ENCODE measurements at places on chromosomes 3 and 15.

DNA sequence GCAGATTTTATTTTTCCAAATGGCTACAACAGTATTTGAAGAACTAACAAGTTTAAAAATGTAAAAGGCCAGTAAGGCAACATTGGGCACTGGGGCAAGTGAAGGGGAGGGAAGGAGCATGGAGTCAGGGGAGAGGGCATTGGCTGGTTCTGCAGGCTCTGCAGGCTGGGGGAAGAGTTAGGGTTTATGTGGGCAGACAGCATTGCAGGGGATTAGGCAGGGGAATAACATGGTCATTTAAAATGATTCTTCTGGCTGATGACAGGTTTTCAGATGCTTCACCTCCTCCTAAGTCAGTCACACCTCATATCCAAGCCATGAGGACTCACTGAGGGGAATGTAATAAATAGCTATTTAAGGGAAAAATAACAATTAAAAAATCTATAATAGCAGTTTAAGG is 52.6 kb downstream of the BTD start:
- no peak for DNase-seq

DNA sequence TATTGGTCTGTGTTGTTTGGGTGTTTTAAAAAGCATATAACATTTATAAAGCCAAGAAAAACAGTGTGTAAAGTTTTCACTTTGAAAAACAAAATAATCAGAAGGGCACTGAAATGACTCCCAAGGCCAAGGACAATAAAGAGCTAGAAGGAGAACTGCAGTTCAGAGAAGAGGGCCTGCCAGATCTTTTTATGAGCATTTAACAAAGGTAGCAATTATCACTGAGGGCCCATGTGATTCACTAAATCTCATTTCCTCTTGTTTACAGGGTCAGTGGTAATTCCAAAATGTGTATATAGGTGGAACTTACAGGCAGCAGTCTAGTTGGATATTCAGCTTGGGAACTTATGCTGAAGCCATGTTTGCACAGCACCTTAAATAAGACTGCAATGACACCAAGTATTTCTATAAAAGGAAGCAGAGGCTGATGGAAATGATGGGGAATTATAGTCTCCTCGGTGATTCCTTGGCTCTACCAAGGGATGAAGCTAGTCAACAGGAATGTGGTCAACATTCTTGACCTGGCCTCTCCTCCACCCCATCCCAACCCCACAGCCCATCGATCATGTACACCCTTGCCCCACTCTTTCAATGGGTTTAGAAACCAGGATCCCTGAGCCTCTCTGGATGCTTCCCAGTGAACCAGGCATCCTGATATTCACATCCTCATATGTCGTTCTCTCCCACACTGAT is 54.4 kb upstream of the THUMPD3 start:
- no peak for DNase-seq

GRCh38 chr3:40381904-40382616 is 4.9 kb upstream of the ENTPD3 start:
- DNase-seq, result no peak

DNA sequence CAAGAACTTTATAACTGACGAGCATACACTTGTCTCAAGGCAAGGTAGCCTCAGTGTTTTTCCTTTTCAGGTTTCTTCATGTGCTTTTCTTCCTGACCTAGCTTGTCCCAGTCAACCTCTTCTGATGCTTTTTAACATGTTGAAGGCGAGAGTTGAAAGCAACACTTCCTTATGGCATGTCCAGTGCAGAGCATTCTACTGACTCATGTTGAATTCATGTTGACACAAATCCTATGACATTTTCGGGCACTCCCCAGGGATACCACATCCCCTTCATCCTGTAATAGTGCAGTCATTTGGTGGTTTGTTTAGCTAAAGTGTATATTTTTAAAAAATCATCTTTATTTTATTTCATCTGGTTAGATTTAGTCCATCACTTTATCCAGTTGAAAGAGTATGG is 75.9 kb upstream of the CBLB start:
- no peak for DNase-seq

- DNase-seq, result no peak
Observed at GRCh38 chr15:63436872-63437375, 55.3 kb upstream of the CA12 start.

DNA sequence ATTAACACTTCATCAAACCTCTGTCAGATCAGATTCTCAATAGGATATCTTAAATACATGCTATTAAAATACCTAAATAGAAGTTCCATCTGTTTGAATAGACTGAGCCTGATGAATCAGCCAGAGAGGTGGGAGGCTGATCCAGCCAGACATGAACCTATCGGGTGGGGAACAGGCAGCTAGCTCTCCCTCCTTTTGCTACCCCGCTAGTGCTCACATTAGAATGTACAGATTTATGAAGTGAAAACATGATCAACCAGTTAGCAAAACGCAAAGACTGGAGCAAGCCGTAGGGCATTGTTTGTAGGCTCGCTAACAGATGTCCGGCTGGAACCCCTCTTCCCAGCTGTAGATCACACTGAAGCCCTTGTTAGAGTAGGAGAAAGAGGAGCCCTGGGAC is 54.4 kb downstream of the GTF2E1 start:
- DNase-seq, result no peak

DNA sequence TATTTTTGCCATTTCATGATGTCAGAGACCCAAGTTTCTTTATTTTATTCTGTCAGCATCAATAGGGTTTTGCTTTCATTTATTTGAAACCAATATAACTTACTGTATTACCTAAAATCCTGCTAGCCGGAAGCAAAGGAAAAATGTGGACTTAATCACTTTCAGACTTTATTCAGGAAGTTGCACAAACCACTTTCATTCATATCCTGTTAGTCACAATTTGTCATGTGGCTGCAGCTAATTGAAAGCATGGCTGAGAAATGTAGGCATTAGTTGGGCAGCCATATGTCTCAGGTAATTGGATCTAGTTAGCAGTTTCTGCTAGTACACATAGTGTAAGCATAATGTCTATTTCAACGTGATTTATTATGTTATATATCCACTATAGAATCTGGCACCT is 462.3 kb upstream of the SGO1 start:
- DNase-seq, result peak; percentile 54

GRCh38 chr15:93759629-93760028 is 471.7 kb upstream of the MCTP2 start:
- DNase-seq, result no peak

DNA sequence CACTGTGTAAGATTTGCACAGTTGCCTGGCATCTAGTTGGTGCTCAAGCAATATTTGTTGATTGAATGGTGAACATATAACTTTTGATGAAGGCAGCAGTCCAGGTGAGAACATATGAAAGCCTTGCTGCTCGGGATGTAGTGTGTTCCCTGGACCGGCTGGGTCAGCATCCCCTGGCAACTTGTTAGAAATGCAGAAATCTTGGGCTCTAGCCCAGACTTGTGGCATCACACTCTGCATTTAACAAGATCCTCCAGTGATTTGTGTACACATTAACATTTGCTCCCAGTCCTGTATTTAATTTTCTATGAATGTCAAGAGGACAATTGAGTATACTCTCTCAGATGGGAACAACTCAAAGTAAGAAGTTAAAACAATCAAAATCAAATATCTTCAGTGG is 69.0 kb upstream of the SAMMSON start:
- DNase-seq, result no peak

DNA sequence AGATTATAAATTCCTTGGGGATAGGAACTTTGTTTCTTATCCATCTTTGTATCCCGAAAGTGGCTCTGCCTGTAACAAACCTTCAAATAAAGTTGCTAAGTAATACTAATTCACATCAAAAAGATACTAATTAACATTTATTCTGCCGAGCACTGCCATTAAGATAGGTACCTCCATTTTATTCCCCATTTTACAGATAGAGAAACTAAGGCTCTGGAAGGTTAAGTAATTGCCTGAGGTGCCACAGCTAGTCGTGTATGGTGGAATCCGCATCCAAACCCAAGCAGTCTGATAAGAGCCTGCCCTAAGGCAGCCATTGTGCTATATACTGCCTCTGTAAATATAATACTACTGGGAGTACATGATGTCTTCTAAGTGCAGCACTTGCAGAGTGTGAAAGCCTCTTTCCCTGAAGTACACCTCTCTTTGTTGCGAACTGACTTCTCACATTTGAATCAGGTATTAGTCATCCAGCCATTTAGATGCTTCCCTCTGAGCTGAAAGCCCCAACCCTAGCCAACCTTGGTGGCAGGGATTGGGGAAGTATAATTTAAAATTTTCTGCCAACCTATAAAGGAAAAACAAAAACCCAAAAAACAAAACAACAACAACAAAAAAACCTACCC is 78.5 kb upstream of the CHD2 start:
- DNase-seq, result no peak

DNA sequence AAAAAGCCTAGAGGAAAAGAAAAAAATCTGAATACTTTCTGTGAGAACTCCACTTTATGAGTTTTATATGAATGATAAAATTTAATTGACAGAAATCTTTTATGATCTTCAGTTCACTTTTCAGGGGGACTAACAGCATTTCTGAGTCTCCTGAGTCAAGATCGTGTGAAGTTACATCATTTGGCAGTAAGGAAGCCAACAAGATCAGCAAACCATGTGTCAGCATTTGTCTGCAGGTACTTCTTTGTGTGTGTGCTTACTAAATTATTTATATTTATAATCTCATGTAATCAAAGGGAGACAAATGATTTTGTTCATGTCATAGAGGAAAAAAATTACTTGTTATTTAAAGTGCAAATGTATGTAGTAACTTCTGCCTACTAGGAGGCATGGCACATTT is 217.6 kb downstream of the MBNL1 start:
- DNase-seq, result no peak

GRCh38 chr3:177781686-177782161 is 584.4 kb upstream of the TBL1XR1 start:
- no peak for DNase-seq

GRCh38 chr3:146473726-146474125 is 4.4 kb upstream of the PLSCR2 start:
- DNase-seq, result no peak

DNA sequence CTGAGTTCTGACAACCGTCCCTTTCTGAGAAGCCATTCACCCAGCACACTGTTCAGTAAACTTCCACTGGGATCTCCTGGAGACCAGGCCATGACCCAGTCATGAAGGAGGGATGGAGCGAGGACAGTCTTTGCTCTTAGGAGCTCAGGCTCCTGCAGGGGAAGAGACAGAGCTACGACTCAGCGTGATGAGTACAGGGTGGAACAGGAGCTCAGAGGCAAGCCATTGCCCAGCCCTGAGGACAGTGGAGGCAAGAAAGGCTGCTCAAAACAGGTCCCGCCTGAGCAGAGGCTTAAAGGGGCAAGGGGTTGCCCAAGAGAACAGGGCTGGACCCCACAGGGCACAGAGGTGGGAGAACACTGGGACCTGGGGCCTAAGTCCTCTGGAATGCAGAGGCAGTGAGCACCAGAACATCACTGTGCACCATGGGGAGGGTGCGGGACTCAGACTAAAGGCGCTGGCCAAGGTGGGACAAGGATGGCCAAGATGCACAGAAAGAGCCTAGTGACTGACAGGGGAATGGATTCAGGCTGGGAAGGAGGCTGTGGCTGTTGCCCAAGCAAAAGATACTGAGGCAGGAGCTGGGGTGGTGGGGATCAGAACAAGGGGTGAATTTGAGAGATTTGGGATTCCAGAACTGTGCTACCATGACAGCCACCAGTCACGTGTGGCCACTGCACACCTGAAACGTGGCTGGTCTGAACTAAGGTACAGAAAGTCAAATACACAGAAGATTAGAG is 25.8 kb downstream of the TMEM43 start:
- DNase-seq, result no peak

- no peak for DNase-seq
Observed at GRCh38 chr3:66419036-66419435, 81.8 kb downstream of the LRIG1 start.

DNA sequence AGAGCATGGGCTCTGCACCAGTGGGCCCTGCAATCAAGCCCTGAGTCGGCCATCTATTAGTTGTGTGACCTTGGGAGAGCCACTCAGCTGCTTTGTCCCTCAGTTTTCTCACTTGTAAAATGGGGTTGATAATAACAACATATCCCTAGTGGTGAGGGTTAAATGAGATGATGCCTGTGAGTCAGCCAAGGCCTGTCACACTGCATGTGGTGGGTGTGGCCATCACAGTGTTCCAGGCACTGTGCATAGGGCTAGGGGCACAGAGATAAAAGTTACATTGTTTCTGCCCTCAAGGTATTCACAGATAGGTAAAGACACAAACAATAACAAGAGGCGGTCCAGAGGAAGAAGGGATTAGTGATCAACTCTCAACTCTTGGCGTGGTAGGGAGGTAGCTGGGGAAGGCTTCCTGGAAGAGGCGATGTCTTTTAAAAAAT is 19.5 kb downstream of the SMAD6 start:
- DNase-seq, result no peak

DNA sequence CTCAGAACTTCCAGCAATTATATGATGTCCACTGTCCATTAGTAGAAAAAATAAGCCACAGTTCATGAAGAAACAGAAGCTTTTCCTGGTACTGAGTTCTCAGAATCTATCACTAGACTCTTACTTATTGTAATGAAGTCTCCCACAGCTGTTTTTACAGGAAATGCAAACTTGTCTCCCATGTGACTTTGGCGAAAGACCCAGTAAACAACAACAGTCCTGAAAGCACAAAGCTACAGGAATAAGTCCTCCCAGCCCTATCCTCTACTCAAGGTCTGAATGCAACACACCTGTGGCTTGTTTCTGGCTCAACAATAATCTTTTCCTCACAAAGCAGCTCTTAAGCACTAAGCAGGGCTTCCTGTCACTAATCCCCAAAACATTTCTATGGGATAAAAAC is 55.9 kb downstream of the EOMES start:
- no peak for DNase-seq

GRCh38 chr3:144052275-144052674 is 80.7 kb downstream of the DIPK2A start:
- DNase-seq, result no peak

DNA sequence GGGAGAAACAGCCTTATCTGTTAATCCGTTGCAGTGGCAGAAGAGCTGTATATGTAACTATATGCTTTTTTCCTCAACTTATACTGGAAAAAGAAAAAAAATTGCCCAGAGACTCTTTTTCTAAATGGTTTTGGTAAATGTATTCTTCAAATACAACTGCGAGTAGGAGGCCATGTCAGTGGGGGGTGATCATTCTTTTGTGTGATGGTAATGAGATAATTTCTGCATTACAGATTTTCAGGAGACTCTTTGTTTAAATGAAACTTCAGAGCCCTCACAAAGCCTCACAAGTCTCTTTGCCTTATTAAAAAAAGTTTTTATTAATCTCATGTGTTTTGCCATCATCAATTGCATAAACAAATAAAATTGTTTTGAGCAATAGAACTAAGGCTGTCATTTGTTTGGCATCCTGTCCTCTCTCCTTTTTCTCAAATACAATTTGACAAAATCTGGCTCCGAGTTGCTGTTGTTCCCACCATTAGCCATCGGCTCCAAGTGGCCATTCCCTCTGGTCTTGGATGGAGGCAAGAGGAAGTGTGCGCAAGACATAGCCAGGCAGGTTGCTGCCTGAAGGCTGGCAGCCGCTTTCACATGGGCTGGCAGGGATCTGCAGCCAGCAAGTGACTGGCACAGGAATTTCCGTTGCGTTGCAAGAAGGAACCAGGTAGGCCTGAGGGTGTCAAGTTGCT is 116.7 kb downstream of the FNDC3B start:
- DNase-seq, result peak; percentile 73

- DNase-seq, result no peak
Observed at GRCh38 chr3:157104521-157104920, 55.4 kb downstream of the CCNL1 start.

GRCh38 chr3:76811418-76811817 is 228.5 kb upstream of the ROBO2 start:
- no peak for DNase-seq

- no peak for DNase-seq
Observed at GRCh38 chr3:33187368-33187634, 31.3 kb downstream of the SUSD5 start.

GRCh38 chr3:195260280-195260905 is 10.6 kb downstream of the XXYLT1 start:
- DNase-seq, result no peak

GRCh38 chr3:121431726-121432517 is 113.9 kb downstream of the POLQ start:
- DNase-seq, result no peak
